NCI-H446 (cell line): ENCODE measurements at places on chromosomes 1 and 21.
A peak's percentile ranks its signal among the peaks of the same experiment; 100 is the strongest.

GRCh38 chr1:26616881-26617280 is 78.9 kb upstream of the ARID1A start:
- no peak for DNase-seq

GRCh38 chr1:210477328-210477924 is 148.7 kb downstream of the HHAT start:
- DNase-seq = no peak

GRCh38 chr1:158327481-158327880 is 3.9 kb downstream of the CD1B start:
- no peak for DNase-seq

DNA sequence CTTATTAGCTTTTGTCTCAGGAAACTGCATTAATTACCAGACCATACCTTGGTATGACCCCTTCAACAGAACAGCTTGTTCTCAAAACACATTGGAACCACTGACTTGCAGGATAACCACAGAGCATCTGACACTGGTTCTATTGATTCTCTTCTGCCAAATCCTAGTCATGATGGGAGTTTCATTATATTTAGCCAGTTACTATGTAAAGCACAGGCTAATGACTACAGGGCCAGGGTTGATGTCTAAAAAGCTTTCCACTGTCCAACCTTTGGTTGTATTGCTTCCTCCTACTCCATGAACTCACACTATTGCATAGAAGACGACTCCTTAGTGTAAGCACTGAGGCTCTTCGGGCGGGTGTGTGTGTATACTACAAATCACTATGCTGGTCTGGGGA is 3.8 kb downstream of the STMN1 start:
- DNase-seq = no peak

DNA sequence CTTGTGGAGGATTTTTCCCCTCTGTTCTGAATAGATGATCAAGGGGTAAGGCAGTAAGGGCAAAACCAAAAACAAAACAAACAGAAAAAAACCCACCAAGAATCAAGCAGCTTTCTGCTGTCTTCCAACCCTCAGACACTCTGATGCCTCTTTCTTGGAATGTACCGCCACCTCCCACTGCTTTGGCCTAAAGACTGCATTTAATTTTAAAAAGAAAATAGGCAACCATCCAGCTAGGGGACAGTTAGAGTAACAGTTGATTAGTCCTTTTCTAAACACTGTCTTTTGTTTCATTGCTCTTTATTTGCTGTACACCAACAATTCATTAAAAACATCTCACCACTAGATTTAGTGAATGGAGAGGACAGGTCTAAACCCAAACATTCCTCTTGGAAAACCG is 21.5 kb downstream of the WLS start:
- no peak for DNase-seq

- peak; percentile 69 for DNase-seq
These were observed 1.2 kb downstream of the HHIPL2 start for GRCh38 chr1:222546548-222547259.

GRCh38 chr1:59128784-59129227 is 168.1 kb upstream of the FGGY start:
- no peak for DNase-seq

GRCh38 chr1:65703853-65704252 is 88.8 kb upstream of the PDE4B start:
- no peak for DNase-seq

DNA sequence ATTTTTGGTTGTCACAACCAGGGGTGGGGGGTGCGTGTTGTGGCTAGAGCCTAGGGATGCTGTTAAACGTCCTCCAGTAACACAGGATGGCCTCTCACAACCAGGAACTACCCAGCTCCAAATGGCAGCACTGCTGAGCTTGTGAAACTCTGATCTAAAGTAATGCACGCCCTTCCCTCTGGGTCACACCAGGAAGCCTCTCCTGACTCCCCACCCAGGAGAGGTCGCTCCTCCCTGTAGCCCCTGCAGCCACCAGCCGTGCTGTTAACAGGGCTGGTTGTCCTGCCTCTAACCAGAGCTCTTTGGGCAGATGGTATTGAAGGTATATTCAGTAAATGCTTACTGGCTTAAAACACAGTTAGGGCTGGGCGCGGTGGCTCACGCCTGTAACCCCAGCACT is 73.2 kb downstream of the NKAIN1 start:
- DNase-seq = no peak

GRCh38 chr1:5430911-5431697 is 561.1 kb downstream of the NPHP4 start:
- no peak for DNase-seq

- DNase-seq = no peak
These were observed 50.6 kb upstream of the ANGPTL1 start for GRCh38 chr1:178921499-178921898.

DNA sequence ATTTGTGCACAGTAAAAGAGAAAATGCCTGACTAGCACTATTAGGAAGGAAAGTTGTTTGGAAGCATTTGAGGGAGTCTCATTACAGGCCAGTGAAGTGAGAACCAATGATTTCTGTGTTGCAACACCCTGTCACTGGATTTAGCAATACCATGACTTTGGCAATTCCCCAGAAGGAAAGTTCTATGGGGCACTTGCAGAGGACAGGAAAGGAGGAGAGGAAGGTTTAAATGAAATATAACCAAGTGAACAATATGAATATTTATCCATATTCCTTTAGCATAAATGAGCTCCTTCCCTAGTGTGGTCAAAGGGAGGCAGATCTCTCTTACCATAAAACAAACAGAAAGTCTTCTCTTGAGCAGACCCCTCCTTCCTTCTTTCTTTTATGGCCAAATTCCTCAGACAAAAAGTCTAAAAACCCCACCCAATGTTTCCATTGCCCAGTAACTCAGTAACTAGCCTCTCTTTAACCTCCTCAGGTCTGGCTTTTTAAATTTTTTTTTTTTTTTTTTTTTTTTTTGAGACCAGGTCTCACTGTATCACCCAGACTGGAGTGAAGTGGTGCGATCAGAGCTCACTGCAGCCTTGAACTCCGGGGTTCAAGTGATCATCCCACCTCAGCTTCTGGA is 5.5 kb downstream of the TLR5 start:
- DNase-seq = no peak

DNA sequence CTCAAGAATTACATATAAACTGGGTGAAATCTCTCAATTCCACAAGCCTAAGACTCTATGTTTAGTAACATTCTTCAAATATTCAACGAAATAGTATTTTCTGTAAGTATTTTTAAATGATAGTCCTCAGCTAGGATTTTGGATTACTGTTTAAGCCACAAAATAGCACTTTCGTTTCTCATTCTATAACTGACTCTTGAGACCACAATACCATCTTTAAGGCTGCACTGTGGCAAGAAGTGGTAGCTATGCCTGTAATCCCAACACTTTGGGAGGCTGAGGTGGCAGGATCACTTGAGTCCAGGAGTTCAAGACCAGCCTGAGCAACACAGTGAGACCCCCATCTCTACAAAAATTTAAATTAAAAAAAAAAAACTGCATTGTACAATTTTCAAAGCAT is 126.7 kb downstream of the CDC42BPA start:
- no peak for DNase-seq

DNA sequence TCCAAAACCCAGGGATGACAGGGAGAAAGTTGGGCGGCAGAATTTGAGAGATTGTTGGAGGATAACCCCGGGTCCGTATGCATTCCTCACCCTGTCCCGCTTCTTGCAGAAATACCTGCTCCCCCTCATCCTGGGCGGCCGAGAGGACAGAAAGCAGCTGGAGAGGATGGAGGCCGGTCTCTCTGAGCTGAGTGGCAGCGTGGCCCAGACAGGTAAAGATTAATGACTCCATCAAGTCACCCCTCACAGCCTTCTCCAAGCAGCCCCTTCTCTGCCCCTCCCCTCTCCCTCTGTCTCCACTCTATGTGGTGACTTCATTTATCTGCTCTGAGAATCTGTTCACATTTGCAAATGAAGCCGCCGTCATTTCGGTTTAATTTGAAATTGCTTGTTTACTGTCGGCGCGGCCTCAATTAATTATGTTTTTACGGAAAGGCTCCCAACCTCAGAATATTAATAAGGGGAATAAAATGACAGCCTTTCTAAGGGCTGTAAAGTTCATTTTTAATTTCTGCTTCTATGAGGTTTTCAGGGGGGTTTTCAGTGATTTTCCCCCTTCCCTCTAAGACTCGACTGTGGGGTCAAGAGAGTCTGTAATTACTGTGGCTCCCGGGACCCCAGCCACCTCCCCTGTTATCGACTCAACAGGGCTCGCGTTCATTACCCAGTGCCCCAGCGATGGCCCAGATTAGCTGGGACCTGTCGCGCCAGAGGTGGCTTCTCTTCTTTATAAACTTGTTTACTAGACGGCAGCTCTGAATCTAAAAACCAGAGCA is 148.3 kb downstream of the PEX14 start:
- no peak for DNase-seq

GRCh38 chr1:90176530-90176929 is 181.6 kb downstream of the ZNF326 start:
- no peak for DNase-seq

DNA sequence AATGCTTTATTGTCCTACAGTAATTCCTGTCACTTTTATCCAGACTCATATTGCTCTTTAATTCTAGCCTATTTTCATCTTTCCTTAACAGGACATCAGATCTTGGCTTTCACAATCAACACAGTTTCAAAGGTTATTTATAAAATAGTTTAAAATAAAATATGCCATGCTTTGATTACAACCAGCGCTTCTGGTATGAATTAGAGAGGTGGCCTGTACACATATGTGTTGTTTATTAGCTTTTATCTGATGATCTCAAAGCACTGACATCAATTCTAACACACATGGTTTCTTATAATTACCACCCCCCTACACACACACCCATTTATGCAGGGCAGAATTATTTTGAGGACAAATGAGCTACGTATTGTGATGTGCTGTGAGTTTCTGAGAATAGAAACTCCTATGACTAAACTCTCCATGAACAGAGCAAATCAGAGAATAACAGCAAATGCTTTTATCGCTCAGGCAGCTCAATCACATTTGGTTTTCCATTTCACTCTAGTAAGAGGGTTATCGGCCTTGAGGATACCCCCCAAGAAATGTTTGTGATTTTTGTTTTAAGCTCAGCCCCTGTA is 18.0 kb downstream of the CD247 start:
- DNase-seq = no peak

DNA sequence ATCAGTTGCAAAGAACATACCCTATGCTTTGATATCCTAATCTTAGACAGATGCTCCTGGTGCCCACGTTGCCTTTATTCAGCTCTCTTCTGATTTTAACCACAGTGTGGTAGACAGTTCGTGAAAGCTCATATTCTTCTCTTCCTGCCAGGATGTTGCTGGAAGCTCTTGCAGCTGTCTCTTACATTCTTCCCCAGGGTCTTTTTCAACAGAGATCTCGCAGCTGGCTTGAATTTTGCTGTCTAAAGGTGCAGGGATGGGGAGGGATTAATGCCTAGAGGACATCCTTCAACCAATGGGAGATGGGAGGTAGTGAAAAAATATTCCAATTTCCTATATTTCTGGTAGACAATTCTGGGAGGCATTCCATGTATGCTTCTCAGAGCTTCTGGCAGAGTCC is 150.0 kb upstream of the APP start:
- no peak for DNase-seq
